Ureter (tissue), 1 donor: ENCODE measurements at places on chromosomes 6 and 20.

DNA sequence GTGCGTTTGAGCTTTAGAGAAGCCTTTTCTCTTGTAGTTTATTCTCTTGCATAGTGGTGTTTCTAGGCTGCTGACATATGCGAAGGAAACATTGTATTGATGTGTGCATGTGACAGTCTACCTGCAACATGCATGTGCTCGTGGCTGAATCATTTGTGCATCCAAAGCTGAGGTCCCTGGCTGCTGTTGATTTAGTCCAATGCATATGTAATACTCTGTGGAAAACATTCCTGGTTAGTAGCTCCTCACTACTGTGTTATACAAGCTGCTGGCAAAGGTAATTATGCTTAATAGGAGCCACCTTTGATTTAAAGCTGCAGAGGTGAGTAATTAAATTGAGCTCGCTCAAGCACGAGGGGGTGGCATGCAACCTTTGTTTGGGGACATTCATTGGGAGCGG lies 24.5 kb downstream of the TSHZ2 start:
- DNase-seq: no peak

DNA sequence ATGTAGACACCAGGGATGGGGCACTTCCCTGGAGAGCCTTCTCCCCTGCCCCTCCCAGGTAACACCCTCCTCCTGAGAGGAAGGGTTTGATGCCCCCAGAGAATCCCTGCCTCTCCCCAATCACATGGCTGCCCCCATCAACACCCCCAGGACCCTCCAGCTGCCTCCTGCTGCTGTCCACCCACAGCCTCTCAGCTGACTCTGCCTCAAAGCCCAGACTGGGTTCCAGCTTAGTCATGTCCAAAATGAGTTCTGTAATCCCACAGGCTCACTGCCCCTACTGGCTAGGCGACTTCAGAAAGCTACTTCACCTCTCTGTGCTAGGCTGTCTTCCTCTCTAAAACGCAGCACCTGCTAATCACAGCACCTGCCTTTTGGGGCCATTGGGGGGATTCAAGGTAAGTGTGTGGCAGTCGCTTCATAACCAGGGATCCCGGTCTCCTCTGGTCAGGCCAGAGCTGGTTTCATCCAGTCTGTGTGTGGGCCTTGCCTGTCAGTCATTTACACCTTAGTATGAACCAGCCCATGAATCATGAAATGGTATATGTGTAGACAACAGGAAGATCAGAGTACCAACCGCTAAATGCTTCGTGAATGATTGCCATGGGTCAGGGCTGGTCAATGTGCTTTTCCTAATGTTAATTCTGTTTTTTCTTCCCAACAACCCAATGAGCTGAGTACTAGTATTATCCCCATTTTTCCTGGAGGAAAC lies 40.4 kb downstream of the TFEB start:
- DNase-seq: no peak

DNA sequence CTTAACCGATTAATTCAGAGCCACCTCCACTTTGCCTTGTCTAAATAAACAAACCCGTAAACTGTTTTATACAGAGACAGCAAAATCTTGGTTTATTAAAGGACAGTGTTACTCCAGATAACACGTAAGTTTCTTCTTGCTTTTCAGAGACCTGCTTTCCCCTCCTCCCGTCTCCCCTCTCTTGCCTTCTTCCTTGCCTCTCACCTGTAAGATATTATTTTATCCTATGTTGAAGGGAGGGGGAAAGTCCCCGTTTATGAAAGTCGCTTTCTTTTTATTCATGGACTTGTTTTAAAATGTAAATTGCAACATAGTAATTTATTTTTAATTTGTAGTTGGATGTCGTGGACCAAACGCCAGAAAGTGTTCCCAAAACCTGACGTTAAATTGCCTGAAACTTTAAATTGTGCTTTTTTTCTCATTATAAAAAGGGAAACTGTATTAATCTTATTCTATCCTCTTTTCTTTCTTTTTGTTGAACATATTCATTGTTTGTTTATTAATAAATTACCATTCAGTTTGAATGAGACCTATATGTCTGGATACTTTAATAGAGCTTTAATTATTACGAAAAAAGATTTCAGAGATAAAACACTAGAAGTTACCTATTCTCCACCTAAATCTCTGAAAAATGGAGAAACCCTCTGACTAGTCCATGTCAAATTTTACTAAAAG lies 2.7 kb downstream of the FOXC1 start:
- DNase-seq: no peak

GRCh38 chr20:59786801-59787537 lies 146.5 kb downstream of the SYCP2 start:
- peak; percentile 24 for DNase-seq

DNA sequence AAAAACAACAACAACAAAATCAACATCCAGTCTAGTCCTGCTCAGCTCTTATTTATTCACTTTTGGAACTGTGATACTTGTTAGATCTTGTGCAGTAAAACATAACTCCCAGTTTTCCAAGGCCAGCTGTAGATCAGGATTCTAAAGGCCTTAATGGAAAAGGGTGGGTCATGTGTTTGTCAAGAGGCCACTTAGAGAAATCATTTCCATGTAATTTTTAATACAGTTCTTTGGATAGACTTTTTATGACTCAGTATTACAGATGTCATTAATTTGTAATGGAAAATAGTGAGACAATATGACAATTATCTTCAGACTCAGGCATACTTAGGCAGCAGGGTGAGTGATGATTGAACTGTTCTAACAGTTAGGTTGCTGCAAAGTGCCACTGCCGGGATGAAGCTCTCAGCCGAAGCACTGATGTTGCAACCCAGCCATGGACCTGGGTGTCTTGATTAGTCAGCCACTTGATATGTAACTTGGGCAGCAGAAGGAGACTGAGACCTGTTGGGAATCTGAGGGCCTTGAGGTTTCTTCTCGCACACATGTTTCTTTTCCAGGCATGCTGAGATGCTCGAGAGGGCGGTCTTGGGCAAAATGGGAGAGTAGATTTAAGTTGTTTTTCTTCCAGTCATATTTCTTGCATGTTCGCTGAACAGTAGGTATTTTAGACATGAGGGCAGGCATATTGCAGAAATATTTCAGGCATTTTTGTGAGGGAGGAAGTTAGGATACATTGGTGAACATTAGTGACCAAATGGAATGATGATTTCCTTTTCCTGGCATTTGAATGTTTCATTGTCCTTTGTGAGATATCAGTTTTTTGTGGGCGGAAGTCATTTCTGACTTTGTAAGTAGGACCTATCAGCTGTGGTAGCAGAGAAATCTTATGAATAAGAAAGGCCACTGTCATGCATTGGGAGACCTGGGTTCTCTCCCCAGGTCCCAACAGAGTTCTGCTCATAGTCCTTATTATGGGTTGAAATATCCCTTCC lies 52.3 kb downstream of the SLX4IP start:
- DNase-seq: no peak

DNA sequence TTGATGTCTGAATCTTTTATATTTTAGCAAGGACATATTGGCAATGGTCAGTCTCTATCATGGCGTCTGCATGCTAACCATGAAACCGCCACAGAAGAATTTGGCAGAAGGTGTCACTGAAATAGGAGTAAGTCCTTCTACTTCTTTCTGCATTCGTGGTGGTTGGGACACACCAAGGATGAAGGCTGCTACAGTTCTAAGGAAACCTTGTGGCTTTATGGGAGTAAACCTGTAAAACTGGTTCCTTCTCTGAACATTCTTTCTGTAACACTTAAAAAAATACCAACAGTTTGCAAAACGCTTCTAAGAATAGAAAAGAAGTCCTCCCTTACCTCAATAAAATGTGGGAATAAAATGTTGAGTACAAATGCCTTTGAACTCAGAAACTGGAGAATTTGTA lies 195.3 kb downstream of the SLC24A3 start:
- DNase-seq: no peak

- DNase-seq: no peak
Observed at GRCh38 chr6:113763311-113763766, 93.8 kb upstream of the MARCKS start.

DNA sequence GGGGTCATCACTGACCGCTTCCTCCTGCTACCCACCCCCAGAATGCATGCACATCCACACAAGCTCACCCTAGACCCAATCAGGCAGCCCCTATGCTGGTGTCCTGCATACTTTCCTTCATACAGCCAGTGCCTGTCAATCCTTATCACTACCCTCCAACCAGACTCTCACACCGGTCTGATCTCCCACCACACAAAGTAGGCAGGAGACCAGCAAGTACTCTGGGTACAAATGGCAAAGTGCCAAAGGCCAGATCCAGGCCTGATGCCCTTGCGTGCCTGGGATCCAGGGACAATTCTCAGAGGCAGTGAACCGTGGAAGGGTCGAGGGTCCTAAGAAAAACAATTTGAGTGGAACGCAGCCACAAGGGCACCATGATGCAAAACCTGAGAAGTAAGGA lies 114.2 kb downstream of the HIVEP2 start:
- DNase-seq: no peak

DNA sequence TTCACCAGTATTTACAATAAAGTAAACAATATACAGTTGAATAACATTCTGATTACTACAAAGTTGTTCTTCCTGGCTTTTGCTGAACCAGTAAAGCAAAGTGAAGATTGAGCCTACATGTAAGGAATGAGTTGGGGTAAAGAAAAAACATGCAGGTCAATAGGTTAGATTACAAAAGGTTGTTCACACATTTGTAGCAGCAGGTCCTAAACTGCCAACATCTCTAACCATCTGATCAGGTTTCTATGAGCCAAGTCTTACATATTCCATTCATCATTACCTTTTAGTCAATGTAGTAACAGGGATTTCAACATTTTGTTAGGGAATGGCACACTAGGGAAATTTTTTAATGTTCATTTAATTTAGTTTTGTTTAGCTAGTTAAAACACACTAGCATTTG lies 9.3 kb upstream of the CALHM6 start:
- DNase-seq: no peak

DNA sequence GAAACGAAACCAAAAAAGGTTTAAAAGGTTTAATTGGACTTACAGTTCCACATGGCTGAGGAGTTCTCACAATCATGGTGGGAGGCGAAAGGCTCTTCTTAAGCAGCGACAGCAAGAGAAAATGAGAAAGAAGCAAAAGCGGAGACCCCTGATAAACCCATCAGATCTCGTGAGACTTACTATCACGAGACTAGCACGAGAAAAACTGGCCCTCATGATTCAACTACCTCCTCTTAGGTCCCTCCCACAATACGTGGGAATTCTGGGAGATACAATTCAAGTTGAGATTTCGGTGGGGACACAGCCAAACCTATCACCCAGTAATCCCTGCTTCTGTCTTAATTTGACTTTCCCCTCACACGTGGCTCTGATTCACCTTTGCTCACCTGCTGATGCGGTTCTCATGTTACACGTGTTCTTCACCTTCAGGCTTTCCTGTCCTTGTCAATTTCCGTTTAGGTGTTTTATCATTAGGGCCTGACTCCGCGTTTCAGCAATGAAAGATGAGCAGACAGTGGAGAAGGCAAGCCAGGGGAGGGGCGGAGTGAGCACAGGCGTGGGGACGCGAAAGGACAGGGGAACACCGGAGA lies 57.1 kb downstream of the AGPAT4 start:
- no peak for DNase-seq

DNA sequence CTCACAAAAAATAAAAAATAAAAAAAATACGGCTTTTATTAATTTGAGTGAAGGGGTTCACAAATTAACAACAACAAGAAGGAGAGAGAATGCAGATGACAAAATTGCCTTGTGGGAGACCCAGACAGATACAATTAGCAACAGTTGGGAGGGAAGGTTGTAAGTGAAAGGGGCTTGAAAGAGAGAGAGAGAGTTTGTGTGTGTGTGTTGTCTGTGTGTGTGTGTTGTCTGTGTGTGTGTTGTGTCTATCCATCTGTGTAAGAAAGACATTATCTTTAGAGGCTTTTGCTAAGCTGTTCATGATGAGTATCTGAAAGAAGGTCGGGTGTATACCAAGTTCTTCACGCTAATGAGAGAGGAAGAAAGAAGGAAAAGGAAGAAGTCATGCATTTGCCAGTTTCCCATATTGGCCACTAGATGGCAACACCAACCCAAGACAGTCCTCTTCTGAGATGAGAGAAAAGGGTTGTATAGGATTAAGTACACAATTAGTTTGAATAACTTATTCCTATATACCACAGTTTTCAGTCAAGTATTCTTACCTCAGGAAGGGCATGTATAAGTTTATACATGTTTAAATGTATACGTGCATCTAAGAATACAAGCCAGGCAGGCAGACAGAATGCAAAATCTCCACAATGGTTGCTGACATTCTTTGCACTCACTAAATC lies 63.7 kb upstream of the CD2AP start:
- peak; percentile 51 for DNase-seq

DNA sequence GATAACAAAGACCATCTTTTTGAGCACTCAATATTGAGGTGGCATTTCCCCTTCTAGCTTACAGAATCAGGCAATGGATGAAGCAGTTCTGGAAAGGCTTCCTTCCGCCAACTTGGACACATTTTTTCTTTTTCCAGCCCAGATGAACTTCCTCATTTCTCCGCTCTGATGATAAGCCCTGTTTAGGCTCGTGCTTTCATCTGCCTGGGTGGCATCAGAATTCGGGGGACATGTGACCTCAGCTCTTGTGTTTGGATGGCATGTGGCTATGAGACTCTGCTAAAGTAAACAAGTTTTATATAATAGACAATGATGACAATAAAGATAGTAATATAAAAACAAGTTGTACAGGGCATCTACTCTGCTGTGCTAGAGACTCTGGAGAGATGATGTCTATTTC lies 796.7 kb downstream of the DHX35 start:
- no peak for DNase-seq

DNA sequence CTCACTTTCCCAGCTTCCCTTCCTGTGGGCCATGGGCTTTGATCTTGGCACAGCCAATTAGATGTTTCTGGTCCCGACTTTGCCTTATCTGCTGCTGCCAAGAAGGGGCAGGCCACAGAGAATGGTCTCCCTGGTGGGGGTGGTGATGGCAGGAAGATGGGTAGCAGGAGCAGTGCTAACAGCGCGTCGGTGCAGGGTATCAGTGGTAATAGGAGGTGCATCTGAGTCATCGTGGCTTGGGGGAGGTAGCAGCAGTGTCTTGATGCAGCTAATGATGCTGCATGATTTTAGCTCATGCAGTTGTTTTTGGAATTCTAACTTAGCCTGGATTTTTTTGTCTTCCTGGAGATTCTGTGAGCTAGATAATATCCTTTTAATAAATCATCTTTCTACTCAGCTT lies 18.9 kb upstream of the MAS1 start:
- no peak for DNase-seq

DNA sequence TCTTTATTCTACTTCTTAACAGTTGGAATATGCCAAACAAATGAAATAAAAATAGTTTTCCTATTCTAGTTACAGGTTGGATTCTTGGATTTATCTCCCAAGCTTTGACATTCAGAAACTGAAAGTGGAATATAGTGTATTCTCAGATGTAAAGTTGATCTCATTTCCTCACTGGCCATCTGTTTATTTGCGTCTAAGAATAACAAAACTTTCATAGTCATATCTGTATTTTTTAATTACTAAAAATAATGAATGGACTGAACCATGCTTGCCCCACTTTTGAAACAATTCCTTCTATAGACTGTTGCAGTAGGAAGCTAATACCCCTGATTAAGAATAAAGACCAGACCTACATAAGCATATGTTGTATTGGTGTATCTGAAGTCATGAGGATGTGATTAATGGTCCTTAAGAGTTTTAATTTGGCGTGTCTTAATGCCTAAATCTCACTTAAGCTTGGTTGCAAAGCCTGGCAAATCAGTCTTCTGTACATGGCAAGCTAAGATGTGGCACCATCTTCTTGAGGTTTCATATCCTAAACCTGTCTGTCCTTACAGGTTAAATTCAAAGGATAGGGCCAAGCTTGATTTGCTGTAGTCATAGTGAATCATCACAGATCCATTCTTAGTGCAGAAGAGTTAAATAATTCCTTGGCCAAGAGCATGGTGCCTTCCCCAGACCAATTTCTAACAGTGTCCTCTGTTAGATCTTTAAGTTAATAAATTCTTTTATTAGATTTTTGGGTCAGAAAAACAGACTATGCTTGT lies 58.9 kb downstream of the FOXO3 start:
- DNase-seq: no peak

GRCh38 chr6:164396071-164397047 lies 913.0 kb downstream of the C6orf118 start:
- no peak for DNase-seq
